NCI-H2227 treated with DMSO at 0.1 percent for 48 hours (cell line): ENCODE measurements at places on chromosomes 1 and 21.

GRCh38 chr21:45618287-45618686 lies 25.2 kb upstream of the PCBP3 start:
- no peak for DNase-seq

DNA sequence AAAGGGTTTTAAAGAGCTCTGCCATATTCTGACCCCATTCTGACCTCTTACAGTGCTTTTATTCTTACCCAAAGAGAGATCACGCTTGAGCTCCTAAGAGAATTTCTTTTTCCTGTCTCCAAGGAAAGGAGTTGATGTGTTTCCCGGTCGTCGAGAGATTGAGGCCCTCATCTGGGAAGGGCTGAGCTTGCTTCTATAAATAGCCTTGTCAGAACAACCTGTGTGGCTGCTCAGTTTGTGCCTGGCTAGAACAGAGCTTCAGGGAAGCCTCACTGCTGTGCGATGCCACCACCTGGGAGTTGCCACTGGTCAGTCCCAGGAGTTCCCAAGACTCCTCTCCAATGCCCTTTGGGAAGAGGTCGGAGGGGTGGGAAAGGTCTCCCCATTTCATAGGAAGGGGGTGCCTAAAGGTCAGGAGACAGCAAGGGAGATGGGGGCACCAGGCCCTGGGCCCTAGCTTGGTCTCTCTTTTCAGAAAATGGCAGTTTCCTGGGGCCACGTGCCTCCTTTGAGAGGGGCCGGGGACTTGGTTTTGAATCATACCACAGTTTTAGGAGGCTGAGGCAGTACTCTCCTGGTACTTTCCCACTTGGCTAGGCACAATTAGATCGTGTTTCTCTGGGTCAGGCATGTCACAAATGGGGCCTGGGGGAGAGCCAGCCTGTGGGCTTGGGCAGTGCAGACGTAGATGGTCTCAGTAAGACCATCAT lies 52.1 kb downstream of the EIF2D start:
- DNase-seq = peak; percentile 53

DNA sequence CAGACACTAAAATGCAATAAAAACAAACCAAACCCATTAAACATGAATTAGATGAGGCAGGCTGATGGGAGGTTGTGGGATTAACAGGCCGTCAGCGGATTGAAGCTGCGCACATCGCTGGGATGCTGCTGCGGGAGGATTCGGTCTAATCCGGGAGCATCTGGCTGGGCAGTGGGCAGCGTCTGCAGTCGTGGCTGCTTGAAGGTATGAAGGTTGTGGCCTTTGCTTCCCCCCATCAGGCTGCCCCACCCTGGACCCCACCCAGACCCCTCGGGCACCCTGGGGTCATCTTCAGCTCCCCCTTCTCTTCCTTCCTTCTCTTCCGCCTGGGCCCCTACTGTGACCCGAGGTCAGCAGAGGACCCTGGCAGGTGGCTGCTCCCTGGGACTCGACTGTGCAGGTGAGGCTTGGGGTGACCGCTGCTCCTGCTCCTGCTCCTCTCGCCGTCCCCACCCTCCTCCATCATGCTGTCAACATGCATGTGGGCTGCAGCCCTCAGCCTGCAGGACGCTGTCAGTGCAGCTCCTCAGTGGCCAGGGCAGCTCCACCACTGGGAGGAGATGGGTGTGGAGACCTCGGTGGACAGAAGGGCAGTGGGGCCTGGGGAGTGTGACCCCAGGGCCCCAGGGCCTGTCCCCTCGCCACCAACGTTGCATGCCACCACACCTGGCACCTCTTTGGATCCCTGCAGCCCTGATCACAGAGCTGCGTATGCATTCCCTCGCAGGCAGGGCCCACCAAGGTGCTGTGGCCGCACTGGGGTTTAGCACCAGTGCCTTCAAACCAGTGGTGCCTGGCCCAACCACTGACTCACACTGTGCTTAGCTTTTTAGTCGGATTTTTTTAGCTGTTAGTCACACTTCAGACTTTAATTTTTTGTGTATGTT lies 112.2 kb upstream of the COL6A1 start:
- DNase-seq = no peak

DNA sequence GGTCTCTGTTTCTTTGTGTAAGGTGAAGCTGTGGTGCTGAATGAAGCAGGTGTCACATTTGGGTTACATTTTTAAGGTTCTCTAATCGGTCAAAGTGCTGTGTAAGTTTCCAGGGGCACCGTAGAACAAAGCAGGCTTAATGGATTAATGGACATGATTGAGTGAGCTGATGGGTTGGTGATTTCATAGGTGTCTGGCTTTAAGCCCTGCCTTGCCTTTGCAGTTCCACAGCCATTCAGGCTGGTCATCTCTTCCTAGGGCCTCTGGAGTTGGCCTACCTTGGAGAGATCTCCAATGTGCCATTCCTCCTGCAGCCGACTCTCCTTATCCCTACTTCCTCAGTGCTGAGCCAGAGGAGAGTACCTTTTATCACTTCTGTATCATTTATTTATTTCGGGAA lies 15.2 kb downstream of the GALNT2 start:
- DNase-seq = no peak

DNA sequence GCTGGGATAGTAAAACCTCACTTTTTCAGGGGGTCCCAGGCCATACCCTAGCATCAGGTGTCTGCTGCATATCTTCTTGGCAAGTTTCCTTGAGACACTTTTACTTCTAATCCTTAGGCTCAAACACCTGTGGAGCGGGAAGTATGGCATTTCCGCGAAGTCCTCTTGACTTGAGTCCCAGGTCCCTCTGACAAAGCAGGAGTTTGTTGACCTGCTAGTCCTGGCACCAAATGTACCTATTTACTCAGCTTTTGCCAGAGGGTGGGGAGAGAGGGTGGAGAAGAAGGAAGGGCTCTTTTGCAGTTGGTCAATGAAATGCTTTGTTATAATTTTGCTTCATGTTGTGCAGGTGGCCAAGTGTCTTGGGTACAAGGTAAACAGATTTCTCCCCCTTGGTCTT lies 59.7 kb downstream of the CLIC6 start:
- no peak for DNase-seq

DNA sequence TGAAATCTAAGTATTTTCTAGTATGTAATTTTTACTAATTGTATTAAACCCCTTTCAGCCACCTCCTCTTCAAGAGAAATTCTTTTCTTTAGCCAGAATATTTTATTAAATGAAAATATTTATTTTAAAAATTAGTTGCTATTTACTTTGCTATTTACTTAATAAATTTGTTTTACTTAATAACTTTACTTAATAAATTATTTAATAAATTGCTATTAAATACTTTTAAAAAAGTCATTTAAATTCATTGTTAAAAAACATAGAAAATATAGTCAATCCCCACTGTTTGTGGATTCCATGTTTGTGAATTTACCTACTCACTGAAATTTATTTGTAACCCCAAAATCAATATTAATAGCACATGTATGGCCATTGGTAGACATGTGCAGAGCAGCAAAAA lies 105.6 kb downstream of the ATP1B1 start:
- no peak for DNase-seq

DNA sequence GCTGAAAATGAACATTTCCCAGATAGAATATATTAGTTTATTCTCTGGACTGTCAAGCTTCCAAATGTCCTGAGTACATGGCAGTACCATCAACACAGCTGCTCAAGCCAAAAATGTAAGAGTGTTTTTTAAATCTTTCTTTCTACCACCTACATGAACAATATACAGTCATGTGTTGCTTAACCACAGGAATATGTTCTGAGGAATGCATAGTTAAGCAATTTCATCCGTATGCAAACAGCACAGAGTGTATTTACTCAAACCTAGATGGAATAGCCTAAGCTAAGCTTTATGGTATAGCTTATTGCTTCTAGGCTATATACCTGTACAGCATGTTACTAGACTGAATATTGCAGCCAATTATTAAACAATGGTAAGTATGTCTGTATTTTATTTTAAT lies 561.9 kb upstream of the ADGRL4 start:
- no peak for DNase-seq

DNA sequence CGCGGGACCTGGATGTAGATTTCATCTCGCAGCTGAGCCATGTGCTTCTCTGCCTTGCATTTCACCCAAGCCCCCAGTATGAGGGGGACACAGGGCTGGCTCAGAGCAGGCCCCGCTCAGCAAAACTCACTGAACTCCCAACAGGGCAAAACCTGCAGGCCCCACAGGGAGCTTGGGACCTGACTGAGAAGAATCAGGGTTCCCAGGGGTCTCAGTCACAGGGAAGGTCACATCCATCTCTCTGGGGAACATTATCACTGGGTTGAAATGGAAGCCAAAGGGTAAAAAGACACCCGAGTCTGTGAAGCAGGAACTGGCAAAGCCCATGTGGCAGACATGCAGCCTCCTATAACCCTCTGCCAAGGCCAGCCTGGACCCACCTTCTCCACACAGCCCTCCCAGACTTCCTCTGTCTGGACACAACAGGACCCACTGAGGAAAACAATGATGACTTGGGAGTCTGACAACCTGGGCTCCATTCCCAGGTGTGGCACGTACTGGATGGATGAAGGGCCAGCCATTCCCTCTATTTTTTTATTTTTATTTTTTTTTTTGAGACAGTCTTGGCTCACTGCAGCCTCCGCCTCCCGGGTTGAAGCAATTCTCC lies 11.7 kb downstream of the HSPG2 start:
- no peak for DNase-seq

DNA sequence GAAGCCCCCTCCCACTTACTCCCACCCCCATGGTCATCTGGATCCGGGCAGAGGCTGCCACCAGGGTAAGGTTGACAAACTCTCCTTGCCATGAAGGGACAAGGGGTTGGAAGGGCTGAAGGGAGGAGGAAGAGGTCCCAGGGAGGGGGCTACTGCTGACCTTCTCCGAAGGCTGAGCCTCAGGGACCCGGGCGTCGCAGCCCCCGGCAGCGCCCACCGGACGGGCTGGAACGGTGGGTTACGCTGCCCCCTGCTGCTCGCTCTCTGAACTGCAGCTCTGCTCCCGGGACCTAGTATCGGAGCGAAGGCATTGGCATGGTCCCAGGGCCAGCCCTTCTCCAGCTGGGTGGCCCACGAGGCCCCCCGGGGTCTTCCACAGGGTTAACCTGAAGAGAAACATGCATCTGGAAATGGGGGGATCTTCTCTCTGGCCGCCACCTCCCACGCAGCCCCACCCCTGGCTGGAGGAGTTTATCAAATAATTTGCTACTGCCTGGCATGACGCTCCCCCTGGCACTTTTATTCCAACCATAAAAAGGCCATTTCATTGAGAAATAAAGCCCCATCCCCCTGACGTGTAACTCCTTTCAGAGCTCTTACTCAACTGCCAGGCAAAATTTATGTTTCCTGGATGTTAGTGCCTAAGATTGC lies 70.4 kb upstream of the TARDBP start:
- no peak for DNase-seq

DNA sequence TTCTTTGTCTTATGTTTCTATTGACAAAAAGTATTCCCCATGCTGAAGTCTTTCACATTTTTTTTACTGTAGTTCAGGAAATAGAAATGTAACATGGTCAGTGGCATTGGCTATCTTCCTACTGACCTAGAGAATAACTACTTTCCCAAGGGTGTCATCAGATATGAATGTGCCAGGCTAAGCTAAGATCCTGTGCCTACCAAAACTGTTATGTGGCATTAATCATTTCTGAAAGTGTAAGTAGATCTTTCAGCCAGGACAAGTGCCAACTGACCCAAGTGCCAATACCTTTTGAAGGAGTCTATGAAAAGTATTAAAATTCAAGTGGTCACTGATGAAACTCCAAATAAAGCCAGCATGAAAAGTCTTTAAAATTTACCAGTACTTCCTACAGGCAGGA lies 165.3 kb downstream of the TNFSF18 start:
- no peak for DNase-seq

DNA sequence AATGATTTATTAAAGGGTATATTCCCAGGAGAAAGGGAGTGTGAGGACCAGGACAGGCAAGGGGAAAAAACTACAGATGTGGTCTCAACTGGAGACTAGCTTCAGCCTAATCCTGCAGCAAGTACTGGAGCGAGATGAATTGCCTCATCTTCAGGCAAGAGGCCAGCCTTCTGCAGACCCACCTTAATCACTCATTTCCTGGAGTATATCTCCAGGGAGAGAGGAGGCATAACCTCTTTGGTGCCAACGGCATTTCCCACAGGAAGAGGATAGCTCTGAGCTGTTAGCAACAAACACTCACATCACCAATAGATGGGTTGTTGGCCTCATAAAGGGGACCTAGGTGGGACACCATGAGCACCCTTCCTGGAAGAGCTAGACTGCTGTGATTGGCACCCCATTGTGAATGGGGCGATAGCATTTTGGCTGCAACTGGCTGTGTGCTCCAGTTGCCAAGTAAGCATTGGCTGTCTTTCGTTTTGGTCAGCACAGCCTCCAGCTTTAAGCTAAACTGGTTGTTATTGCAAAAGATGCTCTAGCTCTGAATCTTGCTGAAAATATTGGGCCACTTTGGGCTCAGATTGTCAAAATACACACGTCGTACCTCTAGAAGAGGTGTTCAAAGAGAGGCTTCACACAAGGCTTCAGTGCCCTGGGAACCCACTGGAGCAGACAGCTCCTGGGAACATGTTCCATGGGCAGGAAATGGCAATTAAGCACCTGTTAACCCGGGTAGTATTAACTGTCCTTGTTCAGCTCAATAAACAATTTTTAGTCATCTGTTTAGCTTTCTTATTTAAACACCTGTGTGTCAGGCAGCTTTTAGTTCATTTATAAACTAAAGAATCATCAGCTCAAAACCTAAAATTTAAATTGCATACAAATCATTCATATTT lies 314.8 kb upstream of the C1orf87 start:
- no peak for DNase-seq

- DNase-seq = no peak
Measured at GRCh38 chr1:155850345-155850744, 6.7 kb downstream of the GON4L start.

- DNase-seq = no peak
Measured at GRCh38 chr1:8493916-8494540, 176.1 kb downstream of the SLC45A1 start.

GRCh38 chr1:37739222-37739621 lies 25.7 kb downstream of the EPHA10 start:
- no peak for DNase-seq

DNA sequence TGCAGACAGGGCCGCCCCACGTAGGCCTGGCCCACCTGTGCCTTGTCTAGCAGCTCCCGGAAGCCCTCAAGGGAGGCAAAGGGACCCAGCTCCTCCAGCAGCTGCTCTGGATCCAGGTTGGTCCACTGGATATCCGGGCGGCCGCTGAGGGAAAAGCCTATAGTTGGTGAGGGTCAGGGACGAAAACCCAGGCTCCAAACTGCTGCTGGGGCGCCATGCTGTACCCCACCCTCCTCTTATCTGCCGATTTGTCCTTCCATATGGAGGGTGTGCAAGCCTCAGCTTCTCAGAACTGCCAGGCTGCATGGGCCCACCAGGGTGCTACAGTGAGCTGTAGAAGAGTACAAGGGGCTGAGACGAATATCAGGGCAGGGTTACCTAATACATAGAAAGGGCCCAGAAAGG lies 12.2 kb downstream of the PTCH2 start:
- no peak for DNase-seq

- no peak for DNase-seq
Measured at GRCh38 chr1:245128381-245129101, 26.2 kb upstream of the KIF26B start.

DNA sequence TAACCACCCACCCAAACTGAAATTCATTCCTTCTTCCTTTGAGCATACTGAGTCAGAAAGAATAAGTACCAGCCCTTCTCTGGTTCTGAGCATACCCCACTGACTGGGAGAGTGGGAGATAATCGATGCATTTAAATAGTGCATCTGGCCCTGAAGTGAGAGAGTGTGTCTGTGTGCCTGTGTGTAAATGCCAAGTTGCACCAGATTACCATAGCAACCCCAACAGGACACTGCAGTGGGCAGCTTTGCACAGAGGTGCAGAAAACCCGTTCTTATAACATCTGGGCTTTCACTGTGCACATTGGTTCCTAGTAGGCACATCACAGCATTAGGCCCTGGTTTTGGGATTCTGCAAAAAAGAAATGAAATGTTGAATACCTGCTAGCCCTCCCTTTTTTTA lies 2.3 kb downstream of the ASTN1 start:
- DNase-seq = no peak
